ENCODE measurements at places on chromosomes 5 and 9.

- peak; percentile 36 for DNase-seq
Measured at GRCh38 chr9:17793713-17794622, 215.1 kb downstream of the SH3GL2 start.

DNA sequence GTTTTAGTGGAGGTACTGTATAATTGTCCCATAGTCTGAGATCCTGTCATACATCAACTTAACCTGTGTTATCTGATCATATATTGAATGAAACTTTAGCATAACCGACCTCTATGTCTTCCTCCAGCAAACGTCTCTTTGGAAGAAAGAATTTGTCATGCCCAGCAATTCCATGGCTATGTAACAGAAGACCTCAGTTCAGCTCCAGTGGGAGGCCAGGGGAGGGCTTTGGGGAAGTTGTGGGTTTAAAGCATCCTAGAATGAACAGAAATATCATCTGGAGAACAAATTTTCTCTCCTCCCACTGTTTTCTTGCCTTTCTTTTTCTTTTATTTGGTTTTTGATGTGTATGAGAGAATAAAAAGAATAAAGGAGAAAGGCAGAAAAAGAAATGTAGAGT is 164.5 kb downstream of the GAS1 start:
- DNase-seq, result no peak

DNA sequence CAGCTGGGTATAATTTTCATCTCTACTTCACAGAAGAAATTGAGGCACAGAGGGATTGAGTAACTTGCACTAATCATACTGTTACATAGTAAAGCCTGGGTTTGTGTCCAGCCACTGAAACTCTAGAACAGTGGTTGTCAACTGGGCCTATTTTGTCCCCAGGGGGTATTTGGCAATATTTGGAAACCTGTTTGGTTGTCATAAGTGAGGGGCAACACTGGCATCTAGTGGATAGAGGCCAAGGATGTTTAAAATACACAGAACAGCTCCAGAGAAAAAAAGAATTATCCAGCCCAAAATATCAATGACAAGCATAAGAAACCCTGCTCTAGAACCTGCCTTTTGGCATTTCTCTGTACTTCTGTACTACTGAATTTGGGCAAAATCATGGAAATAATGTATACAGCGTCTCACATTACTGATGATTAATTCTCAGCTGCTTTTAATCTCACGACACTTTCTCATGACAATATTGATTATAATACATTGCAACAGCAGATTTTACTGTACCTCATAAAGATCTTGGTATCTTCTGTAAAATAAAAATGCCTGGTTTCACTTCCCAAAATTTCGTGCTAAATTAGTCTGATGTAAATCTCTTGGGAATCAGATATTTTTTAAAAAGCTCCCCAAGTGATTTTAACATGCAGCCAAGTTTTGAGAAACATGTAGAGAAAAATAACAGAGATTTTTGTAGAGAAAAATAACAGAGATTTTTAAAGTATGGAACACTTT is 112.7 kb downstream of the RORB start:
- no peak for DNase-seq

GRCh38 chr9:23622396-23622795 is 203.6 kb downstream of the ELAVL2 start:
- DNase-seq, result no peak

- no peak for DNase-seq
Measured at GRCh38 chr5:16459451-16459850, 6.1 kb downstream of the ZNF622 start.

DNA sequence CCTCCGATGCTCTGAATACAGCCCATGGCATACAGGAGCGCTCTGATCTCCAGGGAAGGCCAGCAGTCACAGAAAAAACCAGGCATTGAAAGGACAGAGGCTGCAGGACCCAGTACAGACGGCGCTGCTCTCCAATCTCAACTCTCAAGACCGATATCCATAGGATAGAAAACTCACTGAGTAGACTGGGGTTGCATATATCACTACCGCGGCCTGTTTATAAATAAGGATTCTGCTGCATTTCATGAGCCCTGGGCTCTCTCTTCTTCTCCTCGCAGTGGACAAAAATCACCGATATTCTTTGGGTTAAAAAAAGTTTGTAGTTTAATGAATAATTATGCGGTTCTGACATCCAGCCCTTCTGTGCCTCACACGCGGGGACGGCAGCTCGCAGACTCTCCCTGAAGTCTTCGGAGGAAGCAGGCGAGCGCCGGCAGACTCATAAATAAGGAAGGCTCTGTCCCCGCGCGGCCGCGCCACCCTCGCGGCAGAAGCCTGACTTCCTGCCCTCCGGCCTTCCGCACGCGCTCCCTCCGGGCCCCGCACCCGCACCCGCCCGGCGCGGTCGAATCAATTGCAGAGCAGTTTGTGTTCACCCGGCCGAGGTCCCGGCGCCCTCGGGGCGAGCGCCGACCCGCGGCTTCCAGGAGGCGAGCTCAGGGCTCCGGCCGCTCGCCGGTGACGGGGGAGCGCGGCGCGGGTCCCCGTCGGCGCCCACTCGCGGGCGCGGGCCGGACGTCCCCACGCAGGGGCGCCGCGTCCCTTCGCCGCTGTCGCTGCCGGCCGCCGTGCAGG is at the start of gene FAM78A:
Gene FAM78A, minus strand, starts transcription at position 417 of the 795 bp plus-strand sequence. Its CDS starts 331 bp downstream, at position 86.
- peak; percentile 64 for DNase-seq

DNA sequence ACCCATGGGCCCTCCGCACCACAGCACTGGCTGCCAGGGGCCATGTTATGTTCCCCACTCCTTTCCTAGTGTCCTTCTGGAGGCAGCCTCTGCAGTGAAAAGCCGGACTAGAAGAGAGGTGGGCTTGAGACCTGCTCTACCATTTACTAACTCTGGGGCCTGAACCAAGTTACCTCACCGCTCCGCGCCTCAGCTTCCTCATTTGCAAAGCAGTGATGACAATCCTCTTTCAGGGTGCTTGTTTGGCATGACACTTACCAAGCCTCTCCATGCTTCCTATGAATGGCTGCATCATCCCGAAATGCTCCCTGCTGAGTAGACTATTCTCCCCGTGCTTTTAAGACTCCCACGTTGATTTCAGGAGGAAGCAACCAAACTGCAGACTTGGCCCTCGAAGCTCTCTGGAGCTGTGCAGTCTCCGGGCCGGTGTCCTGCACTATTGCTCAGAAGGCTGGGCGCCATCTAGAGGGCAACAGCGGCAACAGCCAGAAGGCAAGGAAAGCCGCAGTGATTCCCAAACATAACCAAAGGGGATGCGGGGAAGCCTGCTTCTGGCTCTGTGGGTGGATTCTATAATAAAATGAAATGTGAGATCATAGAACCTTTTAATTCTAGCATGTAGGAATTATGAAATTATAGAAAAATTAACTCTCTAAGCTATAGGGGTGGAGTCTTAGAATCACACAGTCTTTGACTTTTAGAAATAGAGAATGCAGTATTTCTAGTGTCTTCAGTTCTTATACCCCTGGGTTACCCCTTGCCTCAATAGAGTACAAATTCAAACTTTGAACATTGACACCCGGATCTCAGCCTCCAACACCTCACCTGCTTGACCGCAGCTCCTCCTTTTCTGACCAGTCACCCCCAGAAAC is 599.8 kb upstream of the BRINP1 start:
- DNase-seq, result peak; percentile 73

- no peak for DNase-seq
Measured at GRCh38 chr9:113349066-113349444, 286 bp upstream of the BSPRY start.

DNA sequence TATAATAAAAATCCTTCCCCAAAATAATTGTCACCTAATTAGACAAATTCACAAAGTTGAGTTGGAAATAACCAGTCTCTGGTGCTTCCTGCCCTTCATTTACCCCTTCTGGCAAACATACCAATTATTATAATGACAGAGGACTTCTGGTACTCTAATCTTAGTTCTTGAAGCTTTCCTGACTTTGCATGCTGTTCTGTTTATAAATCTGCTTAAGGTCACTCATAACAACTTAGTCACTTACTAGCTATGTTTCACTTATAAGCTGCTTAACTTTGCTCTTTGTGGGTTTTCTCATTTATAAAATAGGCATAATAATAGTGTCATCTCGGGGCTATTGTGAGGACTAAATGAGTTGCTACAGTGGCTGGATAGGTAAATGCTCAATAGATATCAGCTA is 446.5 kb downstream of the EFNA5 start:
- DNase-seq, result no peak

- no peak for DNase-seq
Measured at GRCh38 chr9:134891713-134892112, 11.1 kb downstream of the FCN2 start.

GRCh38 chr5:161414896-161415295 is 131.6 kb downstream of the GABRB2 start:
- DNase-seq, result no peak

- DNase-seq, result no peak
Measured at GRCh38 chr9:126488881-126489404, 124.8 kb upstream of the LMX1B start.

- DNase-seq, result no peak
Measured at GRCh38 chr5:143318833-143319232, 84.7 kb downstream of the NR3C1 start.

GRCh38 chr5:92860061-92860460 is 721.0 kb downstream of the NR2F1-AS1 start:
- no peak for DNase-seq

DNA sequence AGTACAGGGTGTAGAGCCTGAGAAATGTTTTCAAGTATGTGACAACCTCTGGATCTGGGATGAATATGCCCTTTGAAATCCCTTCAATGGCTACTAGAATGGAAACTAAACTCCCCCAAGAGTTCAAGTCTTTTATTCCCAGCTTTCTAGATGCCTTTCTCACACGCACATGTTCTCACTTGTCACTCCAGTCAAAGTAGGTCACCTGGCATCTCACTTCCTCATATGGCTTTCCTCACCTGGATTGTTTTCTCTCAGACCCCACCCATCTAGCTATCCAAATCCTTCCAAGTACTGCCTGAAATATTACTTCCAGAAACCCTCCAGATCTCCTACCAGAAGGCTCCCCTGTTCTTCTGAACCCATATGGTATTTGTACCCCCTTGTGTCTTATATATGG is 615.4 kb upstream of the KLF4 start:
- DNase-seq, result no peak

DNA sequence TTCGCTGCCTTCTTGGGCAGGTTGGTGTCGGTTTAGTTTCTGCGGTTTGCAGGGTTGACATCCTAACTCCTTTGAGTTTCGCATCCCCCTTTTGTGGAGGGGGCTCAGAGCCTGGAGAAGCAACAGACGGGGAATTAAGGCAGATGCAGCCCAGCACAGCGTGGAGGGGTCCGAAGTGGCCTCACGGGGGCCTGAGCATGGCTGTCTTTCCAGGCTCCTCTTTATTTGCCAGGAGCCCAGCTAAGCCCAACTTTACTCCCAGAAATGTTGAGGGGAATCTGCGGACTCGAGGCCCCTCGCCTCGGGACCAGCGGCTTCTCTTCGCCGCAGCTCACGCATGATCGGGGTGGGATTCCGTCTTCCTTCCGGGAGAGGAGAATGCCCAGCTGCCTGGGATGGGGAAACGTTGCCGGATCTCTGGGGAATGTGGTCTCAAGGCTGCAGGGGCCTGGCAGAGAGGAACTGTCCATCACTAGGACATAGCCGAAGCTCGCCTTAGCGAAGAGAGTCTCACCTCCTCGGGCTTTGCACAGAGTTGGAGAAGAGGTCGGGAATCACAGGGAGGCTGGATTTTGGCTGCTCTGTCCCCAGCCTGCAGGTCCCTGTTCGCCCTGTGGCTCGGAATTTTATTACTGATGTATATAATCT is 1.3 kb downstream of the RAI14 start:
- DNase-seq, result no peak

- no peak for DNase-seq
Measured at GRCh38 chr9:133405508-133406438, 12.0 kb downstream of the REXO4 start.

GRCh38 chr5:9318031-9318430 is 227.8 kb downstream of the SEMA5A start:
- no peak for DNase-seq

GRCh38 chr5:68644971-68645370 is 429.4 kb downstream of the PIK3R1 start:
- DNase-seq, result no peak

DNA sequence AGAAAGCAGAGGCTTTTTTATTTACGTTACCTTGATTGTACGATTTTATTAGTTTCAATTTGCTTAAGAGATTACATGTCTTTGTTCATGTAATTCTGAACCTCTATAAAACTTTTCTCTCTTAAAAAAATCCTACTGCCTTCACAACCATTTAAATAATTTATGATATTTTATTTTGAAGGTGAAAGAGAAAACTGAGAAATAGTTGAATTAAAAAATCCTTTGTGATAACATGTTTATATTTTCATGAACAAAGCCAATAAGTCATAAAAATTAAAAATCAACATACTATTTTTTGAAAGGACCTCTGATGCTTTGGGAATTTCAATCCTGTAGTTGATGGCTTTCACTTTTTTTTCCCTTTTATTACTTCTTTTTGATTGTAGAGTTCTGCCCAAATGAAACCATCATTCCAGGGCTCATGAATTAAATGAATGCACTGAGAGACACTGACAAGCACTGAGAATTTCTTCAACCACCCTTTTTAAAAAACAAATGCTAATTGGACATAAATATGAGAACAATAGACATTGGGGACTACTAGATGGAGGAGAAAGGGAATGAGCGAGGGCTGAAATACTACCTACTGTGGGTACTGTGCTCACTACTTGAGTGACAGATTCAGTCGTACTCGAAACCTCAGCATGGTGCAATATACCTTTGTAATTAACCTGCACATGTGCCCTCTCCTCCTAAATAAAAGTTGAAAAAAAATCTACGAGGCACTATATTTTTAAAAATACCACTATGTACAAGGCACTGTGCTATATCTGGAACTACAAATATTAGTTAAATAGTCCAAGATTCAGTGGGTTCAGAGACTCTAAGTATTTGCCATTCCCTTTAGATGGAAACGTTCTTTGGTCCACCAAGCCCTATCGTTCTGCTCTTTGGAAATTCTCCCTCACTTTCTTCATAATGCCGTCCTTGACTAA is 5.9 kb downstream of the CDKN2A start:
- DNase-seq, result no peak

GRCh38 chr5:19322716-19323485 is 665.1 kb downstream of the CDH18 start:
- no peak for DNase-seq

DNA sequence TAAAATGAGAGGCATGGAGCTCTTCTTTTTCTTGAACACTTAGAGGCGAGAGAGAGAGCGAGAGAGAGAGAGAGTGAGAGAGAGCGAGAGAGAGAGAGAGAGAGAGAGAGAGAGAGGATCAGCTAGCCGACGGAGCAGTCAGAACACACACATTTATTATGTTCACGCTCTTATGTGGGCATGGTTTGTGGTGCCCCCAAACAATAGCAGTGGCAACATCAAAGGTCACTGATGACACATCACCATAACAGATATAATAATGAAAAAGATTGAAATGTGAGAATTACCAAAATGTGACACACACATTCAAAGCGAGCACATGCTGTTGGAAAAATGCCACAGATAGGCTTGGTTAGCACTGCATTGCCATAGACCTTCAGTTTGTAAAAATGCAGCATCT is 116.1 kb downstream of the KDM4C start:
- no peak for DNase-seq

GRCh38 chr5:3343211-3343610 is 252.4 kb upstream of the IRX1 start:
- DNase-seq, result no peak

- no peak for DNase-seq
Measured at GRCh38 chr5:2093859-2094615, 211.3 kb upstream of the IRX4 start.

Measured in mucosa of descending colon (tissue), 3 donors.